ENCODE measurements at places on chromosomes 2 and 18.

DNA sequence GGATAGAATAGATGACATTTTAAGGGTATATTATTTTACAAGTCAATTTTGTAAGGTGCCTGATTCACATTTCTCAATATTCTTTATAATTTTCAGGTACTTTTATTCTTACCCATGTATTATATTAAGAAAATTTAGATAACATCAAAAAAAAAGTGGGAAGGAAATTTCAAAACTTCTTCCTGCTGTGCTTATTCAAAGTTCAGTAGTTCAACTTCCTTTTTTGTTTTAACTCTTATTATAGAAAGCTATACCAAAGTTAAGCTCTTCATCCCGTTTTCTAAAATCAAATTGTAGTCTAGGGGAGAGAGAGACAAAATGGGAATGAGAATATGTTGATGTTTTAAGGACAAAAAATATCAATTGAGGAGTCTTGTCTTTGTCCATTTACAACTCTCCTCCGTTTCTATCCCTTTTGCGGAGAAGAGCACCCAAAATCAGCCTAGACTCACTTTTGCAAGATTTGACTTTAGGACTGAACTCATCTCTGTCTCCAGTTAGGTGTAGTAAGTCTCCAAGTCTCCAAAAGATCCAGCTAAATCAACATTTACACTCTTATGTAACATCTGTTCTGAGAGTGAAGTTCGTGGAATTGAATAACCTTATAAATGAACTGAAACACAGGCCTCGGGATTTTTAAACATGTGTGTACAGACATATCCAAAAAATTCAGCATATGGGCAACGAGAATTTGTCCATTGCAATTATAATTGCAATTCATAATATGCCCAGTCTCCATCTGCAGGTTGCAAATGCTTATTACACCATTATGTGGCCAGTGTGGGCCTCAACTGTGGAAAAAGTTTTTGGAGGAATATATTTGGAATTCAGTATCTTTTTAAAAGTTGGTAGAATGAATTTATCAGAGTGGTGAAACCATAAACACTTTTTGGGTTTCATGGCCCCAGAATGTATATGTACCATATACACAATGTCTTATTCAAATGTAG is 23.9 kb downstream of the FAM124B start:
- no peak for DNase-seq

DNA sequence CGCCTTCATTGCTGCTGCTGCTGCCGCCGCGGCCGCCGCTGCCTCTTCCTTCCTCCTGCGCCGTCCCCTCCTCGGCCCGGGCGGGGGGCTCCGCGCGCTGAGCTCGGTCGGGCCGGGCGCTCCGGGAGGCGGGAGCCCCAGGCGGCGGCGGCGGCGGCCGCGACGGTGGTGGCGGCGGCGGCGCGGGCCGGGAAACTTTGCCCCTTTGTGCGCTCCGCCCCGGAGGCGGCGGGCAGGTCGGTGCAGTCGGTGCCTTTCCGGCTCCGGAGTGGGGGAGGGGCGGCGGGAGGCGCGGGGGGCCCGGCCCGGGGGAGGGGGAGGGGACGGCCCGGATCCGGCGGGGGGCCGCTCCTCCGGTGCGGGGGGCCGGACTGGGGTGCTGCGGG is 205 bp downstream of the TET3 start:
- DNase-seq = peak; percentile 86

DNA sequence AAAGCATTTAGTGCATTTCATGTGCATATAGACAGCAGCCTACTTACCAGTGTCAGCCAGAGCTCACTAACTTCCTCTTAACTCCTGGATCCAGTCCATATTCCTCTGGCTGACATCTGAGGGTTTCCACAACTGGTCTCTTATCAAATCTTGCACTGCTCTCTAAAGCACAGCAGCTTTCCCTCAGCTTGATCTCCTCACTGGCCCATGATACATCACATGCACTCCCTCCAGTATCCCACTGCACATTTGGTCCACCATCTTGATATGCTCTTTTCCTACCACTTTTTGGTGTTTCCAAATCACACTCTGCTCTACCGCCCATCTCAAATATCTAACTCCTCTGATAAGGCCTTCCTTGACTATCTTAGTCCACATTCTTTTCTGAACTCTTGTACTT is 105.0 kb upstream of the ZFP36L2 start:
- no peak for DNase-seq

DNA sequence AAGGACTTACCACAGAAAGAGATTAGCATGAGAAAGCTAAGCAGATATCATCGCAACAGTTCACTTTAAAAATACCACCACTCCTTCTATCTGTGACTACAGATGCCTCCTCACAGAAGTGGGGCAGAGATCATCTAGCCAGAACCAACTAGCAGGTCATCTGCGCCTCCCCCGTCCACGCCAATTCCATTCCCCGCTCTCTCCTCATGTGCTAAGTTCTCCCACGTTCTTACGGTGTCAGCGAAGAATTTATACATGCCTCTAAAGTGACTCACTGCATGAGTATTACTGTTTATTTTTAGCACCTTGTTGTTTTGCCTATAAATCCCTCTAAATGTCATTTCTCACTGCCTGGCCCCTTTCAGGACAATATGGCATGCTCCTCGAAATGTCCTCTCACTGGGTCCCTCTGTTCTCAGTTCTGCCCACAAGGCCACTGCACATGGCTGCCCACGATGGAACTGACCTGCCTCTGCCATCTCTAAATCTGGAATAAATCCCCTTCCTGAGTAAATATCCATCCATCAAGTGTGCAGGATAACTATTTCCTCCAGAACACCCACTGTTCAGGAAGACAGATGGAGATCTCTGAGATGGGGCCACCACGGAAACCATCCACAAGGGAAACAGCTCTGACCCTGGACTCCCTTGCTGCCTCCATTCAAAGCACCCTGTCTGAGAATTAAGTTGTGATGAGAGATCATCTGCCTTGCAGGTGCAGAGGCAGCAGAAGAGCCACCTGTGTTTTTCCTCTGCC is 137.7 kb downstream of the IRS1 start:
- DNase-seq = peak; percentile 63

GRCh38 chr2:8606226-8606625 is 75.6 kb upstream of the ID2 start:
- DNase-seq = no peak

GRCh38 chr18:10420561-10421352 is 33.7 kb upstream of the APCDD1 start:
- DNase-seq = no peak

DNA sequence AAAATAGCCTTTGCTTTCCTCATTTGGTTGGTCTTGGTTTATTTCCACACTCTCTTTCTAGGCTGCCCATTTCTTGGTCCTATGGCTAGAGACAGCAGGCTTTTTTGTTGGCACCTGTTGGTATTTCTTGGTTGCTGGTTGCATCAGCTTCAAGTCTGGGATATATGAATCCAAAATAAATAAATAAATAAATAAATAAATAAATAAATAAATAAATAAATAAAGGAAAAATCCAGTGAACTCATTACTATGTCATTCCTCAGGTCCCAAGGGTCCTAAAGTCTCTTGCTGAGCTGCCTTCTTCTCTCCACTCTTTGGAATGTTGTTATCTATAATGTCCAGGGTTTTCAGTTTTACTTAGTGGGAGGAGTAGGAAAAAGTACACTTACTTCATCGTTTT is 165.9 kb upstream of the MEX3C start:
- no peak for DNase-seq

GRCh38 chr2:64765160-64765805 is 111.6 kb upstream of the SERTAD2 start:
- no peak for DNase-seq

GRCh38 chr18:76307293-76307690 is 187.8 kb downstream of the ZNF516 start:
- no peak for DNase-seq

DNA sequence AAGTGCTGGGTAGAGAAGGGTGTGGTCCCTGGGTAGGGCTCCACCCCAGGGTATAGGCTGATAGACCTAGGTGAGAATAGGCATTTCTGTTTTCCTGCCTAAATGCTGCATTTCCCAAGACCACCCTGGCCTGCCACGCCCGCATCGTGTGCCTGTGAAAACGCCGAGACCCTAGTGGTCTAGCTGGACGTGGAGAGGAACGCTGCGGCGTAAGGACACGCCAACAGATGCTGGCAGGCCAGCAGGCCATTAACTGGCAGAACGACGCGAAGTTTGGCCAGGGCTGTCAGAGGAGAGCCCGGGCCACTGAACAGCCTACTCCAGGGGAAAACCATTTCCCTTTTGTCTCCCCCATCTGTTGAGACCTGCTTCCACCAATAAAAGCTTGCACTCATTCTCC is 373.2 kb upstream of the FIGN start:
- DNase-seq = peak; percentile 61

GRCh38 chr2:235660484-235661082 is 166.7 kb downstream of the AGAP1 start:
- DNase-seq = no peak

DNA sequence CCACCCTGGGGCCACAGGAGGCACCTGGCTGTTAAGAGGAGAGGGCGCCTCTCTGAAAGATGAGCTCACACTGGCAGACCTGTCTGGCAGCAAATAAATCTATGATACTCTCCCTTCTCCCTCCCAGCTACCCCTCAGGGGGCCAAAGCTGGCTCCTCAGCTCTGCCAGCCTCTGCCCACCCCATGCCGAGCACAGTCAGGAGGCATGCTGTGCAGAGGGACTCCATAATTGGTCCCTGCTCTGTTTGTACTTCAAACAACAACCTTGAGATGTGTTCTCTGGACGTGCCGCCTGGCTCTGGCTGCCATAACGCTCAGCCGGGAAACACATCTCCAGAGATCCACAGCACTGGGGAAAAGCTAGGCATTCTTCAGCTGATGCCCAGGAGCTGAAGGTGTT is 126.7 kb downstream of the GALNT14 start:
- DNase-seq = no peak

DNA sequence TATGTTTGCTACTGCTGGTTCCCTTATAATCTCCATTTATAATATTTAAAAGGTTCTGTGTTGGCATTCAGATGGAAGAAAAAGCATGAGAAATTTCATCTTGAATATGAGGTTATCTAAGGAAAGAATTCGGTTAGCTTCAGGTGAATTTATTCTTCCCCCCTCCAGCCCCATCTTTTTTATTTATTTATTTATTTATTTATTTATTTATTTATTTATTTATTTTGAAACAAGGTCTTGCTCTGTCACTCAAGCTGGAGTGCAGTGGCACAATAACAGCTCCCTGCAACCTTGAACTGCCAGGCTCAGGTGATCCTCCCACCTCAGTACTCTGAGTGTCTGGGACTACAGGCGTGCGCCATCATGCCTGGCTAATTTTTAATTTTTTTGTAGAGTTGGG is 95.5 kb upstream of the VWC2L start:
- DNase-seq = no peak

GRCh38 chr2:18787726-18788125 is 198.4 kb upstream of the NT5C1B start:
- DNase-seq = no peak

GRCh38 chr2:1685957-1686783 is 58.1 kb downstream of the PXDN start:
- DNase-seq = no peak

DNA sequence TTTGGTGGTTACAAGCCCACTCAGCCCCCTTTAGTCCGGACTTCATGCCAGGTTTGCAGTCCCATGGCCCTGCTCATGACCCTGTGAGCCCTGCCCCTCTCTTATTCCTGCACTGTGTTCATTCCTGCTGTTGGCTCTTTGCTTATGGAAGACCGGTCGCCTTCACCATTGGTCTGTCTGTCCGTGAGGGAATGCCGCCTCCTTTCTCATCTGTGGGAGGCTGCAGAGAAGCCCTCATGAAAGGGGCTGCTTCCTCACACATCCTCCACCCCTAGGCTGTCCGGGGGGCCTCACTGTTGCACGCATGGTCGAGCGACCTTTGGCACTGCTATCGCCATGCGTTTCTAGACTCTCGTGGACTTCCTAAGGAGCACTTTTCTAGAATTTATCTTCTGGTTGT is 16.3 kb downstream of the SH3RF3 start:
- DNase-seq = peak; percentile 51

DNA sequence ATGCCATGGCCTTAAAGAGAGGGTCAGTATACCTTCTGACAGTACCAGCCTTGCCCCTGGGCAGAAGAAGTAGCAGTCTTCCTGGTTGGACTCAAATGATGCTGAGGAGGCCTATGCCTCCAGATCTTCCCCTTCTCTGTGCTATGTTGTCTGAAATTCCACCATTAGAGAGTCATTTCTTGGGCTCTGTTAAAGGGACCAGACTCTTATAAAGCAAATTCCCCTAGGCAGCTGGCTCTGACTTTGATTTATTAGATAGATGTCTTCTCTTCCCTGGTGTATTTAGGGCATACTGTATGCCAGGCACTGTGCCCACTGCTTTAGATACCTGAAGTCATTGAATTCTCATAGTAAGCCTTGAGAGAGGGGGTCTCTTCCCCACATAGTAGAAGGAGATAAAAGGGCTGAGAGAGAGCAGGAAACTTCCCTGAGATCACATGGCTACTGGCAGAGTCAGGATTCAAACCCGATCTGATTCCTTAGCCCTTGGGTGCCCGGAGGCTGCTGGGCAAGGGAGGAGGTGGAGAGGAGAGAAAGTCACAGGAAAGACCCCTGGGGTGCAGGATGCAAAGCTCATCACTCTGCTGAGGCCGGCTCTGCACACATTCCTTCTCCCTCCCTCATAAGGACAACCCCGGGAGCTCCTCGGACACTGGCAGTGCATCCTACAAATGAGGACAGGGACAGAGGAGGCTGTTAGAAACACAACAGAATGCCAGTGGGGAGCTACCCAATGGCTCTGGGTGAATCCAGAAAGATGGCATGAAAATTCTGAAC is 23.0 kb downstream of the COPS9 start:
- DNase-seq = no peak

DNA sequence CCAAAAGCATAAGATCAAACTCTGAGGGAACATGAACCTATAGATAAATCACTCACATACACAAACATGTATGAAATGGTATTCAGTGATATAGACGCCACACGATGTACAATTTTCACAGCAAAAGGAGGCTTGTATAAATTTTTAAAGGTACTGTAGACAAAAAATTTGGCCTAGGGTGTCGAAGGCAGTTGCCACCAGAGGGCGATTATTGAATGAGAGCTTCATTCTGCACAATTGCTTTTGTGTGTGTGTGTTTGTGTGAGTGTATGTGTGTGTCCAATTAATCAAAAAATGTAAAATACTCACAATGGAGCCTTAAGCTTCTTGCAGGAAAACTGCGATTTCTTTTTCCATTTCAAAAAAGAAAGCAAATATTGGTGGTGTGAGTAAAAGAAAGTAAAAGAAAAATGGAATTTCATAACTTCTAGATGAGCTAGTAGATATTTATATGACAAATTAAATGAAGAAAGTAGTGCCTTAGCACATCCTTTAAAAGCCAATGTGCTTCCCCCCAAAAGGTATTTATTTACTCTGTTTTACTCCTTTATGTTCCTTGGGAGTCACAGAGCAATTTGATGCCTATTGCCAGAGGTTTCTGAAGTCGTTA is 800.1 kb downstream of the SATB2 start:
- peak; percentile 46 for DNase-seq

GRCh38 chr2:23050388-23050787 is 334.6 kb upstream of the KLHL29 start:
- no peak for DNase-seq

DNA sequence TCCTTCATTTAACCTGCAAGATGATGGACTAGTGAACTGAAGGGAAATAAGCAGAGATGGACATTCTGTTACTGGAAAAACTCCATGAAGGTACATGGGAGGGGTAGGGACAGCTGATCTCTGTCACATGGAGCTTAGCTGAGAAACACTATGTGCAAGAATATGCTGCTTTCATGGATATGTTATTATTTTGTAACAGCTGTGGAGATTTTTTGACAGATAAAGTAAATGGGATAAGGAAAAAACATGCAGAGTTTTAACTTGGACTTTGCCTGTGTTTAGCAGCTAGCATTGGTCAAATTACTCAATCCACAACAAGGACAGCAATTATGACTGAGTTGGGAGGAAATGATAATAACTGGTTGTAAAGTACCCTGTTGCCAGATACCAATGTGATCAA is 28.7 kb upstream of the HNRNPA3 start:
- no peak for DNase-seq

- no peak for DNase-seq
These were observed 48.4 kb downstream of the TANK start for GRCh38 chr2:161208527-161209139.
